Panc1 (cell line): ENCODE measurements at places on chromosomes 4 and X.

GRCh38 chr4:46937493-46937892 is 28.4 kb upstream of the COX7B2 start:
- DNase-seq = no peak

- no peak for DNase-seq
These were observed 224.1 kb downstream of the SHROOM3 start for GRCh38 chr4:76659103-76659490.

GRCh38 chr4:155541716-155542115 is 124.9 kb upstream of the GUCY1A1 start:
- no peak for DNase-seq

- no peak for DNase-seq
These were observed 2.5 kb downstream of the FGF5 start for GRCh38 chr4:80268936-80269335.

GRCh38 chrX:154040307-154040756 is 20.6 kb upstream of the IRAK1 start:
- no peak for DNase-seq

DNA sequence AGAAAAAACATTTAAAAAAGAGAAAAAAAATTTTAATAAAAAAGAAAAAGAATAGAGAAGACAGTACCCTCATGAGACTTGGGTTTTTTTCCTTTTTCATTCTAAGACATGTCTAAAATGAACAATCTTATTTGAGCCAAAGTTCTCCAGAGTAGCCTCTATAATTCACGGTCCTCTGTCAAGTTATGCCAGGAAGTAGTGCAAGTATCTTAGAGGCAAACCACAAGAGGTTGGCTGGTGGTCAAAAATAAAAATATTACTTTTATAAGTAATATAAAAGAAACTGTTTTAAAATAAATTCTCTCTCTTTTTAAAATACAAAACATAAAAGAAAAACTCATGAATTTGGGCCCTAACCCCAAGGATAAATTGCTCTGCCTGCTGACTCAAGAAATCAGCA is 26.5 kb downstream of the HNRNPDL start:
- no peak for DNase-seq

GRCh38 chr4:56786955-56787354 is 34.5 kb downstream of the SPINK2 start:
- DNase-seq = no peak

- no peak for DNase-seq
These were observed 222.1 kb downstream of the PCDH18 start for GRCh38 chr4:137310166-137310565.

- DNase-seq = no peak
These were observed 190.1 kb downstream of the ZNF330 start for GRCh38 chr4:141410839-141411238.

GRCh38 chr4:173522160-173522950 is 7.7 kb downstream of the HAND2 start:
- DNase-seq = no peak

- no peak for DNase-seq
These were observed 83.1 kb upstream of the FTHL17 start for GRCh38 chrX:31154946-31155345.

DNA sequence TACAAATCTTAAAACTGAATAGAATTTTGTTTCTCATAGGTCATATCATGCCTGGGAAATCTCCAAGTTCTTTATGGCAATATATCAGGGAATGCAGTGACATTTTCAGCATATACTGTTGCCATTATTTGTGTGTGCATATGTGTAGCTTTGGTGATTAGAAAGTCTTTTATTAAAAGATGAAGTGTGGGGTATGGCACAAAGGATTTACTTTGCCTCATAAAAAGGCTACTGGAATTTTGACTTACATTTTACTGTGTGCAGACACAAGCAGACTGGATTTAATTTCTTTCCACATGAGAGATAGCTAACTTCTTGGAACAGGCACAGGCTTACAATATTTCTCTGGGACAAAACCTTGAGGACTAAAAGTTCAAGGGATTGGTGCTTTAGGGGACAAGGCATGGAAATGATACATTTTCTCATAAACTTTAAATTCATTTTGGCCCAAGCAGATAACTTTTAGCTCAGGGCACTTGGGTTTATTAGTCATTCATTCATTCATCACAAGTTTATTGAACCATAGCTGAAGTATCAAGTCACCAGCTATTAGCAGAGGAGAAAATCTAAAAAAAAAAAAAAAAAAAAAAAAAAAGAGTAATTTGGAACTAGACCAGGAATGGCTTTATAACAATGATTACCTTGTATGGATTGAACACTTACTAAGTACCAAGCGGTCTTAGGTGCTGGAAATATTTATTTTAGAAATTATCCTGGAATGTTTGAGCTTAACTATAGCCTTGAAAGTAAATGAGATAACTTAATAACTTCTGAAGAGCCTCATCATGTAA is 191.5 kb downstream of the SLIT2 start:
- no peak for DNase-seq

DNA sequence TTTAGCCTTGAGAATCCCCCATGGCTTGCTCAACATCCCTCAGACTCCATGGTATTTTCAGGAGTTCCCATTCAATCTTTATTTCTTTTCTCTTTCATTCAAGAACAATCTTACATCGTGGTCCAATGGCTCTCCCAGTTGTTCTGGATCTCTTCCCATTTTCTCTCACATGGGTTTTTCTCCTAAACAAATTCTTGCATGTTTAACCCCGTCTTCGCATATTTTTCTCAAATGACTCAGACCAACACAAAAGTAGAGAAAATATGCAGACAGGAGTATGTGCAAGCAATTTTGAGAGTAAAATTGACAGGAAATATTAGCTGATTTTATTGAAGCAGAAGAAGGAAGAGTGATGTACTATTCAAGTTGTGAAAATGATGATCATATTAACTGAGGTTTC is 396.4 kb upstream of the TRAM1L1 start:
- no peak for DNase-seq

DNA sequence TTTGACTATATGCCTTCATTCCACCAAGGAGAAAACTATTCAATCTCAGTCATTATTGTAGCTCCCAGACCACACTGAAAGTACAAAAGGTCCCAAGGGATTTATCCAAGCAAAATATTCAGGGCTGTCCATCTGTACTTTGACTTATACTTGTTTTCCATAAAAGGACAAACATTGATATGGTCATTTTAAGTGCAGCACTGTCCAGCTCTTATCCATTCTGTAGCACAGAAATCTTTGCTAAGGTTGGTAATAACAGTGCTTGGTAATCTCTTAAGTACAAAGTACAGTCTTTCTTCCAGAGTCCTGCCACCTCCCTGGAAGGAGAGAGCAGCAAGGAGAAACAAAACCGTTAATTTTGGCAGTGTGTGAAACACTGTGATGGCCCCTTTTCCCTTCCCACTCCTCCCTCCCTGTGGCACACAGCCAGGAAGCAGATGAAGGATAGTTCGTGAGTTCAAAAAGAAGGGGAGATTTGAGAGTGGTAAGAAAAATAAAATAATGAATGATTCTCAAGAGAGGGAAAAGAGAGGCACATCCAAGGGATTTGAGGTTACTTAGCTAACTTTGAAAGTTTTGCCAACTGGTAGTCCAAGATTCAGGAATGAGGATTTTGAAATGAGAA is 6.8 kb upstream of the CXCL2 start:
- DNase-seq = no peak

DNA sequence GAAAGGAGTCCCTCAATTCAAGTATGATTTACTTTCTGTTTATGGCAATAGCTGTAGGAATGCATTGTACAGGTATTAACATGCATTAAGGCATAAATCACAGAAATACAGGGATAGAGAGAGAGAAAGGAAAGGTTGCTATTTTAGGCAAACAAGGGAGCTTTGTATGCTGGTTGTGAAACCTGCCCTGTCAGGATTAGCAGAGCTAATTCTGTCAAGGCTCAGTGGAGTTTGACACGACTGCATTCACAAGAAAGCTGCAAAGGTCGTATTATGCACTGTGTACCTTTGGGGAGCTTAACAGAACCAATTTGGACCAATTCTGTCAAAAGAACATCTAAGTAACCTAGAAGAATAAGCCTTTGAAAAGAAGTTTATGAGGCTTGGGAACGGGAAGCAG is 239.3 kb downstream of the GRIA2 start:
- DNase-seq = no peak

DNA sequence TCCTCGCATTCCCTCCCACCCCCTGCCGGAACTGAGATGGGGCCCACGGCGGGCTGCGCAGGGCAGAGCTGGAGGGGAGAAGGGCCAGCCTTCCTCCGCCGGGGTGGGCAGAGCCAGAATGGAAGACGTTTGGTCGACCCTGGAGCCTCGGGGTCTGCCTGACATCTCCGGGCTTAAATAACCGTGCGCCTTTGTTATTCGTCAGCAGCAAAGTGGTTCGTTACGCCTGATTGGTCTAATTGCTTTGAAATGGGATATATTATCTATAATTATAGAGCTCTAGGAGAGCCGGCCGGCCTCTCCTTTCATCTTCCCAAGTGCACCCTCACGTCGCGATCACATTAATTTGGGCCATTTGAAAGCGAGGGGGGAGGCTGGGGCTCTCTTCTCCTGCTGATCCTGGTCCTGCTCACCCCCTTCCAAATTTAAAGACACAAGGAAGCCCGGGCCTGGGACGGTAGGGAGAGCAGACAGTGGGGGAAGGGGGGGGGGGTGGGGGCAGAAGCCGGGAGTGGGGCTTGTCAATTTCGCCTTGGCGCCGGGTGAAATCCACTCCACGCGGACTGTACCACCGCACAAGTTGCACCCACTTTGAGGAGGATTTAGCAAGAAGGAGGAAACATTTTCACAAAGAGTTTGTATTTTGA is 4.7 kb upstream of the MSX1 start:
- no peak for DNase-seq

DNA sequence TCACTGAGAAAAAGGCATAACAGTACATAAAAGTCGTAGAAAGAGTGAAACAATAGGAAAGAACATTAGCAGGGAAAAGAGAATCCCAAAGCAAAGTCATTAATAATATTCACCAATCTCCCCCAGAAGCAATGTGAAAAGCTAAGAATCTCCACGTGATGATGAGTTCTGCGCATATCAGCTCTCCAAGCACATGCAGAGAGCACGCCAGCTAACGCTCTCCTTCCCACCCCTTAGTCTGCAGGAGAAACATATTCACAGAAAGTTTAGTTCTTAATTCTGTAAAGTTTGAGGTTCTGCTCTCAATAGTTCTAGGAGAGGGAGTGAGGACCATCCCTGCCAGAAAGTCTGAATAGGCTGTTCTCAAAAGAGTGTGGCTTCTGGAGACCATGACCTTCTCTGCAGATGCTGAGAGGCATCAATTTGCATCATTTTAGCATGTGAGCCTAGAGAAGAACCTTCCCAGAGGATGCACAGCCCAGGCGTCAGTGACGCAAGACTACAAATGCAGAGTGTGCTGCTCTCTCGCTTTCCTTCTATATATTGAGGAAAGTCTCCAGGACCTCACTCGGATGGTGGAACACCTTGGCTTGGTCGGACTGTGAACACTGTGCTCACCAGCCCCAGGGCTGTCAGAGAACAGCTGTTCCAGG is 51.3 kb upstream of the AFAP1 start:
- no peak for DNase-seq

GRCh38 chr4:102047616-102048015 is 257.1 kb downstream of the BANK1 start:
- DNase-seq = no peak

DNA sequence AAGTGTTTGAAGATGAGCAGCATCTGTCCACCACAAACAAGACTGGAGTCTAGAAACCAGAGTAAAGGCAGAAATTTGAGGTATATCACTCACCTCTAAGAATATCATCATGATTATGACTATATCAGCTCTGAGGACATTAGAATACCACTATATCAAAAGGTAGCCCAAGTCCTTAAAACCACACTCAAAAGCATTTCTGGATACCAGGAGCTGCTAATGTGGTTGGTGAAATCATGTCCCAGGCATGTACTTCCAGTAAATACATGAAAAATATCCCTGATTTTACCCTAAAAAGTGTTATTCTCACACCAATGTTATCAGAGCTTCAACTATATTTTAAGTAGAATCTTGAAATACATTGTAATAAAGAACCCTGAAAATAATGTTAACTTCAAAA is 136.3 kb upstream of the SMAD1 start:
- DNase-seq = no peak

GRCh38 chr4:54016504-54016903 is 47.9 kb downstream of the CHIC2 start:
- DNase-seq = no peak

DNA sequence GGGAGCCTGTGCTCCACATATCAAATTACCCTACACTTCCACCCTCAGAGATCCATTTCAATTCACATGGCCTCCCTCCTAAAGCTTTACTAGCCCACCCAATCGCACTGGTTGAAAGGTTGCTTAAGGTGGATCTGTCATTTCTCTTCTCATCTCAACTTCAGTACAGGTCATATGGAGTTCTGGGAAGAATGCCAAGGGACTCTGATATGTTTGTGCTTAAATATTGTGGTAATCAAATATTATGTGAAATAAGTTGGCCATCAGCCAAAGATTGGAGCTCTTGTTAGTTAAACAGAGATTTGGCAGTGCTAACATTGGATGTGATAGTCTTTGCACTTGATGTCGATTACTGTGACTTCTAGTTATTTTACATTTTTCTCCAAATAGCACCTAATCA is 20.5 kb downstream of the SEPTIN6 start:
- no peak for DNase-seq

DNA sequence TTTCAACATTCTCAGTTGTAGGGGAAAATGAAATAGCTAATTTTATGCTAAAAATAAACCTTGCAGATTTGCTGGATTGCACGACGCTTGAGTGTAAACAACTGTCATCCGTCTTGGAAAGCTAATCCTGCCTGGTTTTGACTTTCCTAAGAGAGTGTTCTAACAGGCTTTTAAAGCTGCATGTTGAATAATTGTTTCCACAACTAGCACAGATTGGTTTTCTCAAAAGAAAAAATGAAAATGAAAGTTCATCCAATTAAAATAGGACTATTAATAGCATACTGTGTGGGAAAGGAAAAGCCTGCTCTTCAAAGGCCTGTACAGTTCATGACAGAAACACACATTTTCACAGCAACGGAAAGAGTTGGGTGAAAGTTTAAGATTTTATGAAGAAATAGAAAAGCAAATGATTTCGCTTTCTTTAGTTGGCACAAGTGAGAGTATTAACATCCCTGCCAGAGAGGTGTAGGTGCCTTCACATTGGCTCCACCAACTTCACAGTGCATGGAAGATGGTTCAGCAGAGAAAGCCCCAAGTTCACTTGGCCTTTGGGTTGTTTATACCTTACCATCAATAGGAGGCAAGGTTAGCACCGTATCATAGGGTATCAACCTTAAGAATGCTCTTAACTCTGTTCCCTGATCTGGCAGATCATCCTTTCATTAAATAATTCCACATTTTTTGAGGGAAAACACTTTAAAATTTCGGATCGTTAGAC is 140.0 kb upstream of the GUCY1A1 start:
- no peak for DNase-seq

- DNase-seq = no peak
These were observed 184.5 kb downstream of the ARHGAP10 start for GRCh38 chr4:147916351-147916750.

GRCh38 chr4:8830611-8831200 is 40.9 kb downstream of the HMX1 start:
- DNase-seq = no peak

GRCh38 chr4:123588631-123589241 is 192.1 kb downstream of the SPRY1 start:
- no peak for DNase-seq

DNA sequence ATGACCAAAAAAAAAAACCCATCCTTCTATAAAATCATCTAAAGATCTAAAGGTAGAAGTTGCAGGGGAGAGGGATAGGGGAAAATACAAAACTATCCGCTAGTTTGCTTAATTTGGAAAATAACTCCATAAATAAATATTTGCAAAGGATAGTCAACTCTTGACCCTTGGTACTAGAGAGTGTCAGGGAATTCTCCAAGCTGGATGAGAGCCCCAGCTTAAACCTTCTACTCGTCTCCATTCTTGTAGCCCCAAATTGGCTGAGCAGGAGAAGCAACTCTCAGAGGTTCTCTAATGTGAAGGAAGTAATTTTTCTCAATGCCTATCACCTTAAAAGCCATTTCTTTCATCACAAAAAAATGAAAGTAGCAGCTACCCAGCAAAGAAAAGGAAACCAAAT is 35.2 kb downstream of the ACSL4 start:
- DNase-seq = no peak
